GM18507 (cell line): ENCODE measurements at places on chromosomes 16 and 17.
A peak's percentile ranks its signal among the peaks of the same experiment; 100 is the strongest.

- DNase-seq: no peak
These were observed 339.2 kb upstream of the PMFBP1 start for GRCh38 chr16:72511171-72511570.

- DNase-seq: no peak
These were observed 15.3 kb downstream of the CA7 start for GRCh38 chr16:66859397-66860068.

GRCh38 chr17:55067697-55068439, 99.3 kb downstream of the STXBP4 start:
- DNase-seq: no peak

GRCh38 chr17:76725580-76726230, 701 bp downstream of the JMJD6 start:
- DNase-seq: peak; percentile 53

DNA sequence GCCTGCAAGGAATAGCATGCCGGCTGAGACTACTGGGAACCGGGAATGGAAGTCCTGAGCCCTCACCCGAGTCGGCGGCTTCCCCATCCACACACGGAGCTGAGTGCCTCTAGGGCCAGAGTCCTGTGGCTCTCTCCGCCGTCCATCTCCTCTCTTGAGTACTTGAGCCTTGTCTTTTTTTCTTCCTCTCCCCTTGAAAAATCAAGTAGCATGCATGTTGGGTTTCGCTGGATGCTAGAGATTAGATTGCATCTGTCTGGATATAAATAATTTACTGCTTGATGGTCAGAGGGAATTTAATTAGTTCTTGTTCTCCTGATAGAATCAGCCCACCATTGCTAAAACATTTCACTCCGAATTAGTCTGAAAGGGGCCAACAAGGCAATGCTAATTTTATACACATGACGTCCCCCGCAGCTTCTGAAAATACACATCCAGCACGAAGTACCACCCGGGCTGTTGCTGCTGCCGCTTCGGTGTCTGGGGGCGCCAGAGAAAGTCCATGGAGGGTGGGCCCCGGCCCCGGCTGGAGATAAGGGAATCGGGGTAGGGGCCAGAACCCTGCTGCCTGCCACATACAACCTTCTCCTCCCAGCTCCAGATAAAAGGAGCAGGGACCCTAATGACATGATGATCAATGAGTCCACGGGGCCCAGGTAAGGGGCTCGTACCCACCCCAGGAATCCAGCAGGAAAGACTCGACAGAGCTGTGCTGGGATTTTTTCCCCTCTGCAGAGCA, 48.5 kb downstream of the RBFOX3 start:
- DNase-seq: no peak

- no peak for DNase-seq
These were observed 18.5 kb downstream of the SEC14L5 start for GRCh38 chr16:4976611-4977145.

DNA sequence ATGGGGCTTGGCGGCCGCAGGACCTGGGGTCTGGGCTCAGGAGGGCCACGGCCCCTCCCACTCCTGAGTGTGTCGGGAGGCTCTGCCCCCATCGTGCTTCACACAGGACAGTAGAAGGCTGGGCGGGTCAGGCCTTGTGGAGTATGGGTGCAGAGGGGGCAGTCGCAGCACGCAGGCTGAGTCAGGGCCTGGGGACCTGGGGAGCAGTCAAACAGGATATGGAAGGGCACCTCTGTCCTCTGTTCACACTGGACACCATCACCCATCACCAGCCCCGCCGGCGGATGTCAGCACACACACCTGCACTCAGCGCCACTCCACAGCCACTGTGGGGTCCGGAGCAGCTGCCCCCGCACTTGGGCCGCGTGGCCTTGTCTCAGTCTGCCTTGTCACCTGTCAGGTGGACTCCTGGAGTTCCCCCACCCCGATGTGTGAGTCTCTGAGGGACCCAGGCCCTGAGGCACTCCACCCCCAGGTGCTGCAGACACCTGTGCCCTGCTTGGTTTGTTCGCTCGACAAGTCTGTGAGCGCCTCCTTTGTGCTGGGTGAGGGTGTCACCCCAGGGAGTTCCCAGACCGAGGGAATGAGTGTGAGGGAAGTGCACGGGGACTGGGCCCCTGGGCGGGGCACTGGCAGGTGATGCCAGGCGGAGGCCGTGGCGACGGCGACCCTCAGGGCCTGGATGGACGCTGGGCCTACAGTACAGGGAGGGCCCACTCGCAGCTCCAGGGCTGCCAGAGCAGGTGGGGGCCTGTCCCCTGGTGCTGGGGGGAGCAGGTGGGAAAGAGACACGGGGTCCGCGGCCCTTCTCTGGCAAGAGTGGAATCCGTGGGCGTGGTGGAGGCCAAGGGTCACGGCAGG, 31.7 kb downstream of the ZFPM1 start:
- DNase-seq: no peak

DNA sequence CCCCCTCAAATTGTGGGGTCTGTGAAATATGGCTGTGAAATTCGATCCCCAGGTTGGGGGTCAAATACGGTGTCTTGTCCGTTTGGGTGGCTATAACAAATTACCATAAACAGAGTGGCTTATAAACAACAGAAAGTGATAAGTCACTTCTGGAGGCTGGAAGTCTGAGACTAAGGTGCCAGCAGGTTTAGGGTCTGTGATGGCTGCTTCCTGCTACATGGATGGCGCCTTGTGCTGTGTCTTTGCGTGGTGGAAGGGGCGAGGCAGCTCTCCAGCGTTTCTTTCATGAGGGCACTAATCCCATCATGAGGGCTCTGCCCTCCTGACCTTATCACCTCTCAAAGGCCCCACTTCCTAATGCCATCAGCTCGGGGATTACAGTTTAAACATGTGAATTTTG, 120.0 kb downstream of the IRF8 start:
- no peak for DNase-seq

DNA sequence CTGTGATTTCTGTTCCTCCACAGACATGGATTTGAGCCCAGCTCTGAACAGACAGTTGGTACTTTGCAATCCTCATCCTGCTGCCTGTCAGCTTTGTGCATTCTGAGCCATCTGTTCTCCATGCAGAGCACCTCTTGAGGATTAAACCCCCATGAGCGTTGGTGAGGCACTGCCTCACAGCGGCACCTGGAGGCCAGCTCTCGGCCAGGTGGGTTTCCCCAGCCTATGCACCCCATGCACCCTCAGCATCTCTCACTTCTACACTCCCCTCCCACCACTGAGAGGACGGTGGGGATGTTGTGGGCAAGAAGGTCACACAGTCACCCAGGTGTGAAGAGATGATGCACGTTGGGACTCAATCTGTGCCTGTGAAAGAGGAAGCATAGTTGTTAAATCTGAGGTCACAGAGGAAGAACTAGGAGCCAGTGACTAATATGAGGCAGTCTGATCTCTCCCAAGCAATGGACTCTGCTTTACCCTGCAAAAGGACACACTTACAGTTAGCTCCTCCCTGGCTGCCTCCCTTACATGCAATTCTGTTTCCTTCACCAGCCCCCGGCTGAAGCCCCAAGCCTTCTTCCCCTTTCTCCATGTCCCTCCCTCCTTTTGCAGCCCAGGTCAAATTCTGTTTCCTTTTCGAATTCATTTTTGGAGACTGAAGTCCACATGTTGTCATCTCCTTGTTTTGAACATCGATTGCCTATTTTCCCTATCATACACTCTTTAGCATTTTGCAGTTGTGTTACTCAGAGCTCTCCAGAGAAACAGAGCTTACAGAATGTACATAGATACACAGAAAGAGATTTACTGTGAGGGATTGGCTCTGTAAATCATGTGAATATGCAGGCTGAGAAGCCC, 58.5 kb downstream of the HS3ST3B1 start:
- DNase-seq: peak; percentile 29

DNA sequence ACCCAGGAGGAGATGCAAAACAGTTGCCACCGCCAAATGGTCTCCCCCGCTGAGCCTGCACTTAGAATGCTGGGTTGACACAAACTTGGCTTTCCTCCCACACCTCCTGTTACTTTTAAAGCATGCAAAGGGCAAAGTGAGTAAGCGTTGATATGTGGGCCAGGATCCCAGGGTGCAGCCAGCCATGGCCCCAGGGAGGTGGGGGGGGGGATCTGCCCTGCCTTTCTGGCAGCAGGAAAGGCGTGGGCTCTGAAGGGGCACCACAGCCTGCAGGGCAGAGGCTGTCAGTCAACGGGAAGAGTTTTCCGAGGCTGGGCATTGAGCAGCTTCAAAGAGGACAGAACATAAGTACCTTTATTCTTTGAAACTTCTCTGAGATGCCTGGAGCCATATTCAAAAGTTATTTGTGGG, 142.3 kb downstream of the ABCC12 start:
- DNase-seq: no peak

DNA sequence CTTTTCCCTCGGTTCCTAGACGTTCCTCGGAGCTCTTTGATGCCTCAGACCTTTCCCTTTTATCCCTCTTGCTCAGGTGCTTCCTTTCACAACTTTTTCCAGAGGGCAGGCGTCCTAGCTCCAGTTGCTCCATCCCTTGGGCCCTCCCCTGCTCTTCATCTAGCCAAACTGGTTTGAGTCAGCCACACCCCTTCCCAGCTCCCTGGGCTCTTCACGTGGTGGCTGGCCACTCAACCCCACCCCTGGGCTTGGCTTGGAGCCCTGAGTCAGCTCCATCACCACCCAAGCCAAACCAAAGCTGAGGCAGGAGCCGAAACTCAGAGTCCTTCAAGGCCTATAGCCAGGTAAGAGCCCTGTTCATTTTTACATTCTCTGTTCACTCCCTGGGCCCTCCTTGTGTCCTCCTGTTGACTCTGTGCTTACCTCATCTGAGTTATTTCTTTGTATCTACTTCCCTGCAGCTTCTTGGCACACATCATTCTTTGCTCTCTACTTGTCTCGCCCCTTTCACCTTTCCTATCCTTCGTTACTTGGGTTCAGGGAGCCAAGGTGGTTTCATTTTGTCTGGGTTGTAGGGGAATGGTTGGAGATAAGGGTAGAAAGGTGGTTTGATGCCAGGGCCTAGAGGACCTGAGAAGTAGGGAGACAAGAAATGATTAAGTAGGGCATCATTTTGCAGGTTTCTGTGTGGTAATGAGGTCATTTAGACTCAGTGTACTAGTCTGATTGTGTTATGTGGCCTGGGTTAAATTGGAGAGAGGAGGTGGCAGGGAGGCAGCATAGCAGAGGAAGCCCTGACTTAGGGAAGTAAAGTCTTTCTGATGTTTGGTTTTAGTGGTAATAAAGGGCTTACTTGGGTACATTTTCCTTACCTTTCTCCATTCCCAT, 7.6 kb upstream of the PHKG2 start:
- no peak for DNase-seq

DNA sequence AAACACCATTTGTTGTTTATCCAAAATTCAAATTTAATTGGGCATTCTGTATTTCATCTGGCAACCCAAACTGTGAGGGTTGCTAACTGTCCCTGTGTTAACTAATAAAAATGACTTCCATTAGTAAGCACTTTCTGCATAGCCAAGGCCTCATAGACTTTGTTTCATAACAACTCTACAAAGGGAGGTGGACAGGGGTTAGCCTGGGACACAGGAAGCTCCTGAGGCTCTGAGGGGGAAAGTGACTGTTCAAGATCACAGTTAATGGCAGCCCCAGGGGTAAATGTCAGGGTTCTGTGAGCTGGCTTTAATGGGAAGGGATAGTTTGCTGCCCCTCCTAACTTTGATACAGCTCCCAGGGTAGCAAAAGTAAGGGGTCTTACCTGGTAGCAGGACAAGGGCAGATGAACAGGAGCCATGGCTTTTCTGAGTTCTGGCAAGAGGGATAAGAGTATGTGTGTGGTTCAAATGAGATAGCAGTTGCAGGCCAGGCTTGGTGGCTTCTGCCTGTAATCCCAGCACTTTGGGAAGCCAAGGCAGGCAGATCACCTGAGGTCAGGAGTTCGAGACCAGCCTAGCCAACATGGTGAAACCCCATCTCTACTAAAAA, 2.2 kb downstream of the HEATR9 start:
- no peak for DNase-seq

DNA sequence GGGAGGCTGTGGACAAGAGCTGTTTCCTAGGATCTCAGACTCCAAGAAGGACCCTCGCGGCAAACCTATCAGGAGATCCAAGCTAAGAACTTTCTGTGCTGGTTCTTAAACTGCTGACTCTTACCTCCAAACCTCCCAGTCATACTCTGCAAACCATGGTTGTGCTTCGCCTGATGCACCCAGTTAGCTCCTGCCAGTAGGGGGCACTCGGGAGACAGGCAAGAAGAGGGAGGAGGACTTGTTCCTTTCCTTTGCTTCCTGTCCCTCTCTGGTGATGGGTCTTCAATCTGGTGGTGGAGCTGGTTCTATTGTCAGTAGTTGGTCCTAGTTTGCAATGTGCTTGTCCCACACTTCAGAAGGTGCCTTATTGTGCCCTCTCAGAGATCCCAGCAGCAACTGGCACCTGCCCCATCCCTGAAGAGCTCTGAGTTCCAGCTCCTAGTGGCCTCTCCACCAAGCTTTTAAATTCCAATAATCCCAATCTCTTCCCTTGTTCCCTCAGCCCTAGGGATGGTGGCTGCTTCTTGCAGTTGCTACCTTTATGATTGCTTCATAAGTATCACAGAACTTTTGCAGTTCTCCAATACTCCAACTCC, 113.5 kb upstream of the RPL38 start:
- peak; percentile 26 for DNase-seq

DNA sequence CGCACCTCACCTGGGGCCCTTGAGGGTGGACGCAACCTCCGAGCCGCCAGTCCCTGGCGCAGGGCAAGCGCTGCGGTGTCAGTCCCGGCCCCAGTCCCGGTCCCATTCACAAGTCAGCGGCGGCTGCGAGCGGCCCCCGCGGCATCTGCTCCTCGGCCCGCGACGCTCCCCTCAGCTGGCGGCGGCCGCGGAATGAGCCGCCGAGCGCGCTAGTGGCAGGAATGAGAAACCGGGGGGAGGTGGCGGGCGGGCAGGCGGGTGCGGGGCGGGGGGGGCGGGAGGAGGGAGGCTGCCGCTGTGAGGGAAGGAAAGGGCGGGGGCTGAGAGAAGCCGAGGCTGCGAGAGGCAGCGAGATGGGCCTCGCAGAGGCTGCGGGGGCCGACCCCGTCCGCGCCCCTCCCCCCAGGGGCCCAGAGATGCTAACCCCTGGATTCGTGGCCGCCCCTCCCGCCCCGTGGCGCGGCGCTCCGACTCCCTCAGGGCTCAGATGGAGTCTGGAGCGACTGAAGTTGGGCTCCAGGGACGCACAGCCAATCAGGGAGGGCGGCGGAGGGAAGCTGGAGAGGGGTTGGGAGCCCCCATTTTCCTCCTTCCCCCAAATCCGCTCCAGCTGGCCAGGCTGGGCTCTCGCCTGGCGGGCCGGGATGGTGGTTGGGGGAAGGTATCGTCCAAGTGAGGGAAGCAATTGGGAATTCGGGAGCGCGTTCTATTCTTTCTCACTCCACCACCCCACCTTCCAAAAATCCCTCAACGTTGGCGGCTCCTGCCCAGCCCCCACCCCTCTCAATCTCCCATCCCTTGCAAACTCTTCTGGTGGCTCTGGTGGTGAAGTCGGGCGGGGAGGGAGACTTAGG, at the start of gene CDH11:
TSS of gene CDH11 (minus strand) at position 194 of the 854 bp plus-strand sequence. CDS start 117,194 bp downstream, outside the sequence.
- no peak for DNase-seq
